ENCODE measurements at places on chromosomes 11 and 22.

DNA sequence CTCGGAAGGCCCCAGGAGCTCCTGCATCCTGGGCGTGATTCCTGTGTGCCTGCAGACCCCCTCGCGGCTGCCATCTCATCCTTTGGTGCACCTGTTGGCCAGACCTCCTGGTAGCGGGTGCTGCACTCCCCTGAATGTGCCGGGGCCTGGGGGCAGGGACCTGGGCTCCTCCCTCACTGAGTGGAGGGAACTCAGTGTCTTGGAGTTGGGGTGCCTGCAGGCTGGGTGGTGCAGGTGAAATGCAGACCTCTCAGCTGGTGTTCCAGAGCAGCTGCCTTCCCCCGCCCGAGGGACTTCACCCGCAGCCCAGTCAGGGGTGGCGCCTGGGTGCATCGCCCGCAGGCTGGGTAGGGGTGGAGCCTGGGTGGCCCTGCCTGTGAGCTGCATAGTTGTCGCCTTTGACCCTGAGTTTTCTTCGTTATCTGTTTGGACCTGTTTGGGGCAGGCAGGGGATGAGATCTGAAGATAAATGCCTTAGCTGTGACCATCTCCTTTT is 31.4 kb downstream of the LRP5 start:
- no peak for DNase-seq

DNA sequence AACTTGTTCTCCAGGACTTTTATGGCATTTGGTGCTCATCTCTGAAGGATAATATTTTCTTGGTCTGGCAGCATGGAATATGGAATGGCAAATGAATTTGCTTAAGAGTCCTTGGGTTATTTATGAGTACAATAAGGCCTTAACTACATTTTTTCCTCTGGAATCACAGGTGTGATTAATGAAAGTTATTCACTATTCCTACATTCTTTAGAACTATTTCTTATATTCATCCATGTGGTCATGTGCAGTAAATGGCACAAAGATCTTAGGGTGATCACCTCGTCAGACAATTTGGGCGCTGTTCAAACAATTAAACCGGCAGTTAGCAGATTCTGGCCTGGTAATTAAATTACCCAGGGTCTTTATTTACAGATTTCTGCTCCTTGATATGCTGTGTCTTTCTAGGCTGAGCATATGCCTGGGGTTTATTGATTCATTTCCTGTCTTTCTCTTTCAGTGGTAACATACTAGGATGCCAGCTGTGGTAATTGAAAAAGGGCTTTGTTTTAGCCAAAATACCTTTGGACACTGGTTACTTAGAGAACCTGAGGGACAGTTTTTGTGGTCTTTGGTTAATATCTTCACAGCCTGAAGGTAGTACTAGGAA is 31.6 kb downstream of the SIK2 start:
- DNase-seq, result peak; percentile 19

GRCh38 chr11:11501546-11502262 is 120.1 kb downstream of the GALNT18 start:
- no peak for DNase-seq

- DNase-seq, result peak; percentile 87
Observed at GRCh38 chr11:66568124-66568916, at the start of gene CTSF. TSS of gene CTSF (minus strand) at chr11:66568606. CDS start at chr11:66568486, 120 bp downstream.

GRCh38 chr11:20536784-20537183 is 62.6 kb upstream of the SLC6A5 start:
- DNase-seq, result no peak

- peak; percentile 33 for DNase-seq
Observed at GRCh38 chr22:36027579-36027934, 1.1 kb downstream of the RBFOX2 start.

GRCh38 chr11:10490032-10490397 is 35.0 kb downstream of the AMPD3 start:
- DNase-seq, result no peak

- no peak for DNase-seq
Observed at GRCh38 chr11:92347454-92347853, 122.8 kb downstream of the FAT3 start.

- DNase-seq, result no peak
Observed at GRCh38 chr11:130738611-130739010, 177.7 kb downstream of the SNX19 start.

DNA sequence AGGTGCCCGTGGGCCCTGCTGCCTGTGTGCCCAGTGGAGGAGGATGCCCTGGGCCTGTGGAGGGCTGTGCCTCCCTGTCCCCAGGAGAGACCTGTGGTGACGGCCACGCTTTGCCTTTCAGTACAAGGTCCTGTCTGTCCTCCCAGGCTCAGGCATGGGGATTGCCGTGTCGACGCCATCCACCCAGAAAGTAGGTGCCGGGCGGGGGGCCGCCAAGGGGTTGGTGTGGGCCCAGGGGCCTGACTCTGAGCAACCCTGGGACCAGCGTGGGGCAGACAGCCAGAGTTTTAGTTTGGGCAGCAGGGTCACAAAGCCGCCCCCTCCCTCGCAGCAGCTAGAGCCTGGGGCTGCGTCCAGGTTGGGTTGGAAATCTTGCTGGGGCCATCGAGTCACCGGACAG is 56.3 kb downstream of the GRAMD4 start:
- no peak for DNase-seq

DNA sequence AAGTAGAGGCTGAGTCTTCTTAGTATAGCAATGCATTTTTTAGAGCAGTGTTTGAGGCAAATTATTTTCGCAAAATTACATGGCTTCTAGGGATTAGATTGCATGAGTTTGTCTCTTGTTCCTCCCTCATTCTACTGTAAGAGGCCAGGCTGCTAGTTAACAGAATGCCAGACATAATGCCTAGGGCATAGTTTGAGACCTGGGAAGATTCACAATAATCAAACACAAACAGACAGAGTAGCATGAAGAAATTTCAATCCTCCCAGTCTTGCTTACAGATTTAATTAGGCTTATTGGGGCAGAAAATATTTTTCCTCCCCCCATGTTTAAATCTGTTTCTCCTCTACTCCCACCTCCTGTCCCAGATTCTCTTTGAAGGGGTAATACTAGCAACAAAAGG is 48.3 kb downstream of the ARHGEF12 start:
- DNase-seq, result no peak

DNA sequence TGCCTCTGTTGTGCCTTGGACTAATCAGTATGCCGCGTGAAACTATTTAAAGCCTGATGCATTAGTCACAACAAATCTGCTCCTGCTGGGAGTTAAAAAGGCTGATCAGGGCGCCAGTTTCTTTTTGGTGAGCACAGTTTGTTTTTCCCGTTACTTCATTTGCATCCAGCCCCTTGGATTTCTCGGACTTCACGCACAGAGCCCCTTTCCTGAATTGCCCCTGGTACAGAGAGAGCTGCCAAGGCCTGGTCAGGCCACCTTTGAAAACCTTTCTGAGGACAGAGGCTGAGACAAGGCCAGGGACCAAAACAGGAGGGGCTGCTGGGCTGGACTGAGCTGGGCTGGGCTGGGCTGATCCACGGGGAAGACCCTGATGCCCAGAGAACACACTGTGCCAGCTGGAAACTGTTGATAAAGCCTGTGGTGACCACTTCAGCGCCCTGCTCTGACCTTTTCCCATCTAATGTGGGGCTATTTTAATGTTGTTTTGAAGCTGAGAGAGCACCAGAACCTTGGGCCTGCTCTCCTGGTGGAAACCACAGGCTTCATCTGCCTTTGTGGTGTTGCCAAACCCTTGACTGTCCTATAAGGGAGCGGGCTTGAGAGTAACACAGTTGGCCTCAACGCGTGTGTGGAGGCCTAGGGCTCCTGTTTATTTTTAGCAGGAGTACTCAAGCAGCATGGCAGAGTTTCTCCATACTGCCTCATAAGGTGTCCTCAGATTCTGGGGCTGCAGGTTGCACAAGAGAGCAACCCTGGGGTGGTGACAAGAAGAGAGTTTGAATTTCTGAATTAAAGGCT is 44.2 kb downstream of the NAV2 start:
- DNase-seq, result peak; percentile 35

- peak; percentile 61 for DNase-seq
Observed at GRCh38 chr22:21939461-21939913, 13.2 kb downstream of the PPM1F start.

GRCh38 chr22:30605449-30606110 is 1.4 kb upstream of the TCN2 start:
- DNase-seq, result peak; percentile 81

DNA sequence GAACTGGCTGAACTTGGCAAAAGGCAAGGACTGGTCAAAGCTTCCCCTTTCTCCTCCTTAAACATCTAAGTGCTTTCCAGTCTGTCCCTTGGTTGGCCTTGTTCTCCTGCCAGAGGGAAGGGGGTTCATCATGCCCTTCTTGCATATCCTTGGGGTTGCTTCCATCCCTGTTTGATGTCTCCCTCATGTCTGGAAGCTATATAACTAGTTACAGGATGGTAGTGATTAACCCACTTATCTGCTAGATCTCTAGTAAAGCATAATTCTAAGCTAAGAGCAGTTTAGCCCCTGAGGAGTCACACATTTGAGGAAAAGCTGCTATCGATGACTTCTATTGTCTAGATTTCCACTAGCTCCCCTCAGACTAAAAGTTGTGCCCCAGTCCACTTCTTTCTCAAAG is 22.9 kb downstream of the APOL5 start:
- DNase-seq, result no peak

DNA sequence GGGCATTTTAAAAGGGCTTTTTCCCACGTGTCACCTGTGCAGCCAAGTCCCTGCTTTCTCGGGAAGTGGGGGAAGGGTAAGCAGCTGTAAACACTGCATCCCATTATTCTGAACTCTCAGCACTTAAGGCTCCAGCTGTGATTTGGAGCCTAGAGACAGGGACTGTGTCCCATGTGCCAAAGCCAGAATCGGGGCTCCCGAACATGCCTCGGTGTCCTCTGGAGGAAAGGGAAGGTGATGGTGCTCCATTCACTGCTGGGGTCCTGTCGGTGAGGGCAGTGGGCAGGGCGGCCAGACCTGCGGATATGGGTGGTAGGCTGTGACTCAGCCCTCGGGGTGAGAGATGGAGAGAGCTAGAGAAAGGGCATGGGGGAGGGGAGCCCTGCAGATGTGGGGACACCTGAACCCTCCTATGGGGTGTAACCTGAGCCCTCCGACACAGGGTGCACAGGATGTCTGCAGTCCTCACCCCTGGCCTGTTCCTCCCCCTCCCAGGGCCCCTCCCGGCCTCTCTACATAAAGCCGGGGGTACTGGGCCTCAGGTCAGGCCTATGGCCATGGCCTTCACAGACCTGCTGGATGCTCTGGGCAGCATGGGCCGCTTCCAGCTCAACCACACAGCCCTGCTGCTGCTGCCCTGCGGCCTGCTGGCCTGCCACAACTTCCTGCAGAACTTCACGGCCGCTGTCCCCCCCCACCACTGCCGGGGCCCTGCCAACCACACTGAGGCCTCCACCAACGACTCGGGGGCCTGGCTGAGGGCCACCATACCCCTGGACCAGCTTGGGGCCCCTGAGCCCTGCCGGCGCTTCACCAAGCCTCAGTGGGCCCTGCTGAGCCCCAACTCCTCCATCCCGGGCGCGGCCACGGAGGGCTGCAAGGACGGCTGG is 31.8 kb downstream of the CAPN1 start:
- peak; percentile 87 for DNase-seq

DNA sequence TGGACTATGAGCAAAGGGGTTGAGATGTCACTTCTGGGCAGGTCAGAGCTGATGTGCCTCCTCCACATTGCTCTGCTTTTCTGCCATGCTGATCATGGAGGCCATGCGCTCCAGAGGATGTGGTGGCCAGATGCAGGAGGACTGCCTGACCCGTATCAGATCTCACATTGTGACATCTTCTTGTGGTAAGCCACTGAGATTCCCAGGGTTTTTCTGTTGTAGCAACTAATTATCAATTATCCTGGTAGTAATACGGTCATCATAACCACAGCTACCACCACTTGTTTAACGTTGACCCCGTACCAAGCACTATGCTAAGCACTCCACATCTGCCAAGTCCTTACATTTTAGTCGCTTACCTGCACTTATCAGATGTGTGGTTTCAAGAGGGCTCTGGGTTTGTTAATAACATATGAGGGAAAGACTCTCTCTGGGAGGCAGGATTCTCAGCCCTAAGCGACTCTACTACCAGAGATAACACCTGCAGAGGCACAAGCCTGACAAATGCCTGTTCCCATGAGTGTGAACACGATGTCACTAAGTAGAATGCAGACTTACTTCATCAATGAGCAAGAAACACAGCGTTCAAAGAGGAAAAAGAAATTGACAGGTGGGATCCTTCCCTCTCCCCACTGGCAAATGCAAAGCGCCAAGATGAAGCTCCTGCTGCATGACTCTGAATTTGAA is 63.6 kb upstream of the TIMP3 start:
- DNase-seq, result peak; percentile 78

DNA sequence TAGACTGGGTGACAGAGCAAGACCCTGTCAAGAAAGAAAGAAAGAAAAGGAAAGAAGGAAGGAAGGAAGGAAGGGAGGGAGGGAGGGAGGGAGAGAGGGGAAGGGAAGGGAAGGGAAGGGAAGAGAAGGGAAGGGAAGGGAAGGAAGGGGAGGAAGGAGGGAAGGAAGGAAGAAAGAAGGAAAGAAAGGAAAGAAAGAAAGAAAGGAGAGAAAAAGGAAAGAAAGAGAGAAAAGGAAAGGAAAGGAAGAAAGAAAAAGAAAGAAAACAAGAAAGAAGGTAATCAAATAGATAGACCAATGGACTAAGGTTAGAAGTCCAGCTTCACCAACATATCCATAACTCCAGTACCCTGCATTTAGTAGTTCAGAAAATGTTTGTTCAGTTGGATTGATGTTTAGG is 18.2 kb upstream of the EMSY start:
- no peak for DNase-seq

DNA sequence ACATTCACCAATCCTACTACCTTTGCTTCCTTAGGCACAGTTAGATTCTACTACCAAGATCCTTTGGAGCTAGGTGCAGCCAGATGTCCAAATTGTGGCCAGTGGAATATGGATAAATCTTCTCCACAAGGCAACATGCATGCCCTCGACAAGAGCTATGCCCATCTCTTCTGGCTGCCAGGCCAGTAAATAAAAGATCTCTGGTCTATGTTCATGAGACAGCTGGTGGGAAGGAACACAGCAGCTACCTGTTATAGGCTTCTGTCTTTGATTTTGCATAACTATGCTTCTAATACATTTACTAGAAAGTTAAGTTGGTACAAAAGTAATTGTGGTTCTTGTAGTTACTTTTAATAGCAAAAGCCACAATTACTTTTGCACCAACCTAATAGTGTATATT is 182.7 kb downstream of the DLG2 start:
- no peak for DNase-seq

DNA sequence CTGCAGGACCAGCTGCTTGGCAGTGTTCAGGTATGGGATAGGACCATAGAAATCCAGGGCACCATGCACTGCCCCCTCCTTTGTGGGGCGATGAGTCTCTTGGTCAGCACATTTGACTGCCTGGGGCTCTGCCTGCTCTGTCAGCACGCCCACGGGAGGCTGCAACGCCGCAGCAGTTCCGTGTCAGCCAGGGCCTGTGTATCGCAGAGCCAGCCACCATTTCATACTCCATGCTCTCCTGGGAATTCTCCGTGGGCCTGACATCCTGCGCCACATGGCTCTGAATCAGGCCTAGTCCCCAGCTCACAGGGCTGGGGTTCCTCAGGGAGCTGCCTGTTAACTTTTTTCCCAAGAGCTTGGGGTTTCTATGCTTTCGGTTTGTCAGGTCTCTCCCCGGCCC is 16.9 kb upstream of the RELT start:
- no peak for DNase-seq

Data from hematopoietic multipotent progenitor cell treated with erythropoietin and hydrocortisone succinate and interleukin-3 and kit ligand, for 4 days (in vitro differentiated cells).